ENCODE measurements at places on chromosomes 5 and 9. TPM values are rescaled to one million over a fixed set of nuclear protein-coding genes. Genes with fewer than 3 reads are reported as not detected.

GRCh38 chr5:19532936-19533335 lies 455.1 kb downstream of the CDH18 start:
- no peaks in the 10 kb centered on the region for H3K4me1 ChIP-seq
- no peaks in the 10 kb centered on the region for H3K27me3 ChIP-seq
- no peak overlapping the region for H3K4me3 ChIP-seq
- H3K36me3 ChIP-seq = no peaks in the 10 kb centered on the region

- no peaks in the 10 kb centered on the region for H3K4me1 ChIP-seq
- H3K36me3 ChIP-seq = no peaks in the 10 kb centered on the region
- DNase-seq = no peak
- no peaks in the 10 kb centered on the region for H3K27me3 ChIP-seq
- H3K4me3 ChIP-seq = no peak overlapping the region
Measured at GRCh38 chr5:28850320-28850921, 1812.0 kb upstream of the CDH9 start.

DNA sequence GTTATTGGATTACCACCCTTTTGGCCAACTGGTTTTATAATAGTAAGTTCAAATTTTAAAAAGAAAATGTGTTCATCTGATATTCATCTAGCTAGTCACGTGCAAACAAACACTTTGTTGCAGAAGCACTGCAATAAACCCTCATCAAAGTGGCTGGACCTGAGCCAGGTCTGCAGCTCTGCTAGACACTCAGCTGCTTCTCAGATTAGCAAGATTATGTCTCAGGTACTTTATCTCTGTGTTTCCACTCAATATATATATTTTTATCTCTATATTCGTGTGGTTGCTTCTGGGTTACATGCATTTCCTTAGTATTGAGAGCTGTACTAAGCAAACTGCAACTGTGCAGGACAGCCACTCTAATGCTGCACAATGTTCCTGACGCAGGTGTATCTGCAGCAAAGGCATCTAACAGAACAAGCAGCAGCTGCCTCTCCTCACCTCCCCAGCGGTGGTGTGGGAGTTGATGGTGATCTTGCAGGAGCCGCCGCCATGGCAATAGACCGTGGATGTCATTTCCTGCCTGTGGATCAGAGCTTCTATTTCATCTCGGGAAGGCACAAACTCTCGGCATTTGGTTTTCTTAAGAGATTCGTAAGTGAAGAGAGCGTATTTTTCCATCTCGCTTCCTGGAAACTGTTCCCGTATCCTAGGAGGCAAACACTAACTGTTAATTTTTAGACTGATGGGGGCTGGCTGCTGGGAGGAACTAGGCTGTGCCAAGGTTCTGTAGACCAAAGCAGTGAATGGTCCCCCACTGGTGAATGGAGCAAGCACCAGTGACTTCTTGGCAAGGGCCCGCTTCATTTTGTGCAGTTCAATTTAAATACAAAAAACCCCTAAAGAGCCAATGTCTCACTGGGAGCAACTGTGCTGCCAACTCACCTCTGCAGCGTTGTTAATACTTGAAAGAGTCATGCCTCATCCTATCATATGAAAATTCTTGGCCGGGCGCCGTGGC lies 56.7 kb upstream of the RETREG1 start:
- DNase-seq = no peak
- H3K27ac ChIP-seq = no peak overlapping the region

DNA sequence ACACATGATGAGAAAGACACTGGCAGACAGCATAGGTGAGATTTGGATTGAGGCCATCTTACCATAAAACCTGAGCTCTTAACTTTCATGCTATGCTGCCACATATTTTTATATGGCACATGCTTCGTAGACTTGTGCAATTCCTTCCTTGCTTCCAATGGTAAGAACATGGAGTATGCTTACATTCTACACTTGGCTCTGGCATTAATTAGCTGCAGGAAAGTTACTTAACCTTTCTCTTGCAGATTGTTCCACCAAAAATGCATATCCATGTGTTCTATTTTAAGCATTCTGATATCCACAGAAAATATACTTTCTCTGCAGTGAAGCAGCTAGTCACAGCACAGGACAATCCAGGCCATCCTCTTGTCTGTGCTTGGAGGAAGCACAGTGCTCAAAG lies 119.4 kb downstream of the MPDZ start:
- H3K27ac ChIP-seq = no peak overlapping the region
- no peaks in the 10 kb centered on the region for H3K4me1 ChIP-seq
- H3K27me3 ChIP-seq = no peaks in the 10 kb centered on the region
- H3K4me3 ChIP-seq = no peak overlapping the region

- no peak overlapping the region for H3K4me3 ChIP-seq
- no peak for DNase-seq
- no peaks in the 10 kb centered on the region for H3K36me3 ChIP-seq
- no peak overlapping the region for H3K27ac ChIP-seq
- peaks cover 6% of the 10 kb centered on the region for H3K27me3 ChIP-seq
- H3K4me1 ChIP-seq = peaks cover 5% of the 10 kb centered on the region
Measured at GRCh38 chr5:148615644-148616275, 38.6 kb downstream of the HTR4 start.

DNA sequence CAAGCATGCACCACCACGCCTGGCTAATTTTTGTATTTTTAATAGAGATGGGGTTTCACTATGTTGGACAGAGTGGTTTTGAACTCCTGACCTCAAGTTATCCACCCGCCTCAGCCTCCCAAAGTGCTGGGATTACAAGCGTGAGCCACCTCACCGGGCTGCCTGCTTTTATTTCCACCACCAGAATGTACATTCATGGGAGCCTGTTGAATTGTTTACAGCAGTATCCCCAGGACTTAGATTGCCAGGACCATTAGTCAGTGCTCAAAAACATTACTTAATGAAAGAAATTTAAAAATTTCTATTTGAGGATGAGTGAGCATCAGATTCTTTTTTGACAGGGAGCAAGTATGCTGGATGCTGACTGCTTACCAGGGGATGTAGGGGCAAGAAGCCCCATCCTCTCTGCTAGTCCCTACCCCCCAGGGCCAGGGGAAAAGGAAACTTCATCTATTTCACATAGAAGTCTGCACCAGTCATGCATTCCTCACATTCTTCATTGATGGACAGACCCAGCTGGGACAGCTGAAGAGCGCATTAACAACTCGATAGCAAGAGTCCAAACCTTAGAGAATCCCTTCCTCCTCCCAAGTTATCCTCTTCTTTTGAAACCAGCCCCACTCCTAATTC lies 10.3 kb upstream of the RGMB start:
- no peaks in the 10 kb centered on the region for H3K4me1 ChIP-seq
- no peak overlapping the region for H3K4me3 ChIP-seq
- H3K27ac ChIP-seq = no peak overlapping the region
- DNase-seq = no peak

DNA sequence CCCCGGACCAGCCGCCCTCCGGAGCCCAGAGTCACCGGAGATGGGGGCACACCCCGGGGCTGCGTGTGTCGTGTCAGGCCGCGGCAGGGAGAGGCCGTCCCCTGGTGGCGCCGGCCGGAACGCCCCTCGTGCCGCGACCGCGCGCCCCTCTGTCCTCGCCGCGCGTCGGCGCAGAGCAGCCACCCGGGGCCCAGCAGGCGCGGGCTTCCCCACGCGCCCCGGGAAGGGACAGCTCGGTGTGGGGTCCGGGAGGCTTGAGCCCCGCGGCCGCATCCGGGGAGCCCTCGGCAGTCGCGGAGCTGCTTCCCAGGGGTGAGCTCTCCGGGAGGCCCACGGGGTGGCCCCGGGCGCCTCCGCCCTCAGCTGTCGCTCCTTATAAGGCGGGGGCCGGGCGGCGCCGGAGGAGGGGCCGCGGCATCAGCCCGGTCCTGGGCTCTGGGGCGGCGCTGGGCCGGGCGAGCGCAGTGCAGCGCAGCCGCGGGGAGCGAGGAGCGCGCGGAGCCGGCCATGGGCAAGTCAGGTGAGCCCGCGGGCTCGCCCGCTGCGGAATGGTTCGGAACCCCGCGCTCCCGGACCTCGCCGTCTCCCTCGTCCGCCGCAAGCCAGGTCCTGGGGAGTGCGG lies at the start of gene GLIPR2:
TSS of gene GLIPR2 (plus strand) at position 462 of the 622 bp plus-strand sequence. CDS start at position 508, 46 bp downstream.
- peak; percentile 84 for DNase-seq
- peaks cover 19% of the 10 kb centered on the region for H3K27me3 ChIP-seq
- no peaks in the 10 kb centered on the region for H3K36me3 ChIP-seq
- H3K4me3 ChIP-seq = peak within 1 kb of the TSS; percentile 71

DNA sequence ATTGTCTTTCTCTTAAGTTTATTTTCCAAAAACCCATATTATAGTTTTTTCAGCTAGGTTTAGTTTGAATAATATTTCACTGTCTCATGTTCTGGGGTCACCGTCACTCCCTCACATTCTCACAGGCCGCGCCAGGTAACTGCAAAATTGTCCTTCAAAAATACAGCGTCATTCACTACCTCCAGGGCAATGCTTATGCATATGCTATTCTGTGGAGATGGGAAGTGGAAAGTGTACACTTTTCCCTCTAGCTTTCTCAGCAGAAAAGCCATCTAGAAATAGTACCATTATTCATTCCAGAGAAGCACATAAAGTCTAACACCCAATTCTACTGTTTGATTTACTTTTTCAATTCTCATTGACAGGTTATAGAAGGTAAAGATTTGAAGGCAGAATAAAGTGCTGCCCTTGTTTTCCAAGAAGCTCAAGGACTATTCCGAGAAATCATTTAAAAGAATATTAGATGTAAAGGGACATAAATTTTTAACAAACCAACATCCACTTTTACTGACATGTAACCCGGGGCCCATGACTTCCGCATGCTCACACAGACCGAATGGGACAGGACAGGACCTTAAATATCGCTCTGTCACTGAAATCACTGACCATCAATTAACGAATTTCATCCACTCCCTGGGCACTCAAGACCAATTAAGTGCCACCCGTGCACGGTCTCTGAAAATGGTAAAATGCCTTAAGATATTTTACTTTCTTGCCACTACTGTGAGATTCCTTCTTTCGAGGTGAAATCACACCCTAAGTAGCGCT lies 720 bp downstream of the NUDT12 start:
- no peak for DNase-seq
- H3K4me3 ChIP-seq = peak overlapping the region; percentile 78
- H3K27me3 ChIP-seq = no peaks in the 10 kb centered on the region
- H3K4me1 ChIP-seq = no peaks in the 10 kb centered on the region

DNA sequence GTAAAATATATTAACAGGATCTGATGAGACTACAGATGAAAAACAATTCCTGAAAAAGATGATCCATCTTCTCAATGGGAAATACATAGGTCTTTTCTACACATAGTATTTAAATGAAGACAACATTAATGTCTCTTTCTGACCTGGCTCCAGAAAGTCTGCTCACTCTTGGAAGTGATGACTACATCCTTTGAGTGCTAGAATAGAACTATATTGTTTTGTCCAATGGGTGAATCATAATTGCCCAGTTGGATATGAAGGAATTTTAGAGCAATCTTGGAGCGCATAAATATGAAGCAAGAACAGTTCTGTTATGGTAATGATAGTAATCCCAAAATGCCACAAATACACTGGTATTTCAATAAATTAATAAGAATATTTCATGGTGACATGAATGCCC lies 322.1 kb downstream of the DEPDC1B start:
- no peaks in the 10 kb centered on the region for H3K36me3 ChIP-seq
- H3K4me1 ChIP-seq = no peaks in the 10 kb centered on the region
- no peaks in the 10 kb centered on the region for H3K27me3 ChIP-seq

- no peaks in the 10 kb centered on the region for H3K36me3 ChIP-seq
- H3K4me3 ChIP-seq = no peak overlapping the region
- H3K4me1 ChIP-seq = no peaks in the 10 kb centered on the region
- no peaks in the 10 kb centered on the region for H3K27me3 ChIP-seq
Measured at GRCh38 chr9:79362100-79363081, 209.4 kb upstream of the TLE4 start.

DNA sequence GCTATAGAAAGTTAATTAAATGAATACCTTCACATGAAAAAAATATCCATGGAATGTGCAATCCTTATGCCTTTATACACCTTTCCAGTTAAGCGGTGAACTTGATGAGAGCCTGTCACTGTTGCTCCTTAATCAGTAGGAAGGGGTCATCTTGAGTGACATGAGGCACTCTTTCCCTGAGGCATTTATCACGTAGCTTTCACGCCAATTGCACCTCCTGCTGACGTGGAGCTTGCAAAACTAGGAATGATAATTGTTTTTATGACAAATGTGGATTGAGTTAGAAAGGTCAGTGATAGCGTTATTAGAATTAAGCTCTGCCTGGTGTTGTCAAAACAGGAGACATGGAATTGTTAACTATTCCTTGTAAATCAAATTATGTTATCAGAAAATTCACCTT lies 79.7 kb downstream of the SLF1 start:
- peaks cover 3% of the 10 kb centered on the region for H3K4me1 ChIP-seq
- H3K4me3 ChIP-seq = no peak overlapping the region
- no peaks in the 10 kb centered on the region for H3K27me3 ChIP-seq
- H3K36me3 ChIP-seq = peaks cover 19% of the 10 kb centered on the region
- DNase-seq = no peak

- H3K36me3 ChIP-seq = no peaks in the 10 kb centered on the region
- H3K4me1 ChIP-seq = no peaks in the 10 kb centered on the region
- DNase-seq = no peak
- no peak overlapping the region for H3K4me3 ChIP-seq
Measured at GRCh38 chr9:8315211-8315610, 515.6 kb upstream of the DMAC1 start.

DNA sequence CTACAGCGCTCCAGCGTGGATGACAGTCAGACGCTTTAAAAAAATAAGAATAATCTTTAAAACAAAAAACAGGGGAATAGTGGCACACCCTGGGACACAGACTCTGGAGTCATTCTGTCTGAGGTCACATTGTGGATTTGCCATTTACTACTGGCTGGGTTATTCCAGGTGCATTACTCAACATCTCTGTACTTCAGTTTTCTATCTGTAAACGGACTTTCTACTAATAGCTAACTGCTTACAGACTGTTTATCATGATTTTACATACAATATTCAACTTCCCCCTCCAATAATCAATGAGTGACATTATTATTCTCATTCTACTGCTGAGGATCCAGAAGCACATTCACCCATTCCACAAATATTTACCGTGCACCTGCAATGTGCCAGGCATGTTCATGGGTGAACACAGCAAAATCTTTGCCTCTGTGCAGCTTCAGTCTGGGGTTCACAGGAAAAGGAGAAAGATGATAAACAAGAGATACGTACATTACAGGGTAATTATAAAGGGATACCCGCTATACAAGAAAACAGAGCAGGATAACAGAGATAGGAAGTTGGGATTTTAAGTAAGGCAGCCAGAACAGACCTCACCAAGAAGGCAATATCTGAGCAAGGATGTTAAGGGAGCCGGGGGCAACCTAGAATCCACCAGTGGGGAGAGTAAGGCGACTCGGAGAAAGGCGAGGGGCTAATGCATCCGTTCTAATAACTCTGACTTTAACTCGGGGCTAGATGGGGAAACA lies 984 bp upstream of the RAD23B start:
- H3K4me1 ChIP-seq = peaks cover 30% of the 10 kb centered on the region
- peak overlapping the region; percentile 97 for H3K27ac ChIP-seq
- no peaks in the 10 kb centered on the region for H3K36me3 ChIP-seq
- DNase-seq = no peak
- H3K4me3 ChIP-seq = peak overlapping the region; percentile 96
- no peaks in the 10 kb centered on the region for H3K27me3 ChIP-seq

GRCh38 chr9:78144663-78145377 lies 91.1 kb upstream of the CEP78 start:
- DNase-seq = no peak
- no peak overlapping the region for H3K27ac ChIP-seq
- H3K4me3 ChIP-seq = no peak overlapping the region
- H3K27me3 ChIP-seq = no peaks in the 10 kb centered on the region
- H3K36me3 ChIP-seq = no peaks in the 10 kb centered on the region
- no peaks in the 10 kb centered on the region for H3K4me1 ChIP-seq

PITX1 gene
- 0.03 TPM for polyA plus RNA-seq

ACOT12 gene
- not detected for polyA plus RNA-seq

IER5L gene
- polyA plus RNA-seq = 7.3 TPM

ZNF618 gene
- 1.0 TPM for polyA plus RNA-seq

ARHGEF39 gene
- 0.30 TPM for polyA plus RNA-seq

GFI1B gene
- polyA plus RNA-seq = 0.11 TPM

ADAMTS13 gene
- polyA plus RNA-seq = 0.64 TPM

PCDHA10 gene
- 0.01 TPM for polyA plus RNA-seq

MGAT1 gene
- 64.5 TPM for polyA plus RNA-seq

All from heart left ventricle (tissue), 16 donors.